ENCODE measurements at places on chromosomes 1 and 21. TPM values are rescaled to one million over a fixed set of nuclear protein-coding genes. Genes with fewer than 3 reads are reported as not detected.

The HAO2 gene
- total RNA-seq = not detected

The A3GALT2 gene
- not detected for total RNA-seq

The USP48 gene
- 12.5 TPM for total RNA-seq

The MIB2 gene
- total RNA-seq = 35.7 TPM

The ATAD3C gene
- not detected for total RNA-seq

The ADARB1 gene
- 5.0 TPM for total RNA-seq

The TRMT13 gene
- total RNA-seq = 8.7 TPM

The FCRL5 gene
- total RNA-seq = not detected

- DNase-seq = no peak
These were observed 3.0 kb downstream of the HSD3B1 start for GRCh38 chr1:119510046-119510445.

GRCh38 chr1:56123421-56123820 lies 455.9 kb downstream of the PLPP3 start:
- DNase-seq = no peak

GRCh38 chr1:27176323-27176722 lies 21.4 kb upstream of the SLC9A1 start:
- no peak for DNase-seq

DNA sequence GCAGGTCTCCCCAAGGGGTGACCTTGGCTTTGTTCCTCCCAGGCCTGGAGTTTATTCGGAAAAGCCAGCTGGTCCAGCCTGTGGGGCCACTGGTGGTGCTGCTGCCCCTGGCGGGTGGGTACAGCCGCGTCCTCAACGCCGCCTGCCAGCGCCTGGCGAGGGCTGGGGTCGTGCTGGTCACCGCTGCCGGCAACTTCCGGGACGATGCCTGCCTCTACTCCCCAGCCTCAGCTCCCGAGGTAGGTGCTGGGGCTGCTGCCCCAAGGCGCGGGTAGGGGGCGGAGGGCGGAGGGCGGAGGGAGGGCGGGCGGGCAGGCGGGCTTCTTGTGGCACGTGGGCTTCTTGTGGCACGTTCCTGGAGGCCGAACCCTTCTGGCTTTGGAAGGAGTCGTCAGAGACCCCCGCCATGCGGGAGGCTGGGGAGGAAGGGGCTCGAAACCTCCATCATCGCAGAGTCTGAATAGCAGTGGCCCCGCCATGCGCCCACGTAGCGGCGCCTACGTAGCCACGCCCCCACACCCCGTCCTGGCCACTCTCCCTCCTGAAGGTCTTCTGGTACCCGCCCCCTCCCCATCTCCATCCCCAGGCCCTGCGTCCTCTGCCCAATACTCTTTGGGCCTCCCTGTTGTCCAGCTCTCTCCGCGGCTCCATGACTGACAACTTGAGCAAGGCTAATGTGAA lies 16.7 kb downstream of the PCSK9 start:
- DNase-seq = no peak

DNA sequence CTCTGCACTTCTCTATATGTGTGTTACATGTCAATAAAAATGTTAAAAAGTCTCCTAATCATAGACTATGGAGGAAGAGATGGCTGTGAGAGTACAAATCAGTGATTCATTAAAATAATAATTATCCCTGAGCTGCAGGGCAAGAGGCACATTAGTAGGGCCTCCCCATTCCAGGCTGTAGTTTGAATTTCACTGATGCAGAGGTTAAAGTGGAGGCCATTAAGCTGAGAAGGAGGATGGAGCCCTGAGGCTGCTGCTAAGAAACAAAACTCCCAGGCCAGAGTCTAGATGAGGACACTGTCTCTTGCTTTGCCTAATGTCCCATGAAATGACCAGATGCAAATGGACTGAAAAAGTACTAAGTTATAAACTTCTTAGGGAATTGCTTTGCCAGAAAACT lies 89.1 kb upstream of the WDR26 start:
- no peak for DNase-seq

GRCh38 chr21:43728467-43729390 lies 9.8 kb downstream of the PDXK start:
- peak; percentile 99 for DNase-seq

DNA sequence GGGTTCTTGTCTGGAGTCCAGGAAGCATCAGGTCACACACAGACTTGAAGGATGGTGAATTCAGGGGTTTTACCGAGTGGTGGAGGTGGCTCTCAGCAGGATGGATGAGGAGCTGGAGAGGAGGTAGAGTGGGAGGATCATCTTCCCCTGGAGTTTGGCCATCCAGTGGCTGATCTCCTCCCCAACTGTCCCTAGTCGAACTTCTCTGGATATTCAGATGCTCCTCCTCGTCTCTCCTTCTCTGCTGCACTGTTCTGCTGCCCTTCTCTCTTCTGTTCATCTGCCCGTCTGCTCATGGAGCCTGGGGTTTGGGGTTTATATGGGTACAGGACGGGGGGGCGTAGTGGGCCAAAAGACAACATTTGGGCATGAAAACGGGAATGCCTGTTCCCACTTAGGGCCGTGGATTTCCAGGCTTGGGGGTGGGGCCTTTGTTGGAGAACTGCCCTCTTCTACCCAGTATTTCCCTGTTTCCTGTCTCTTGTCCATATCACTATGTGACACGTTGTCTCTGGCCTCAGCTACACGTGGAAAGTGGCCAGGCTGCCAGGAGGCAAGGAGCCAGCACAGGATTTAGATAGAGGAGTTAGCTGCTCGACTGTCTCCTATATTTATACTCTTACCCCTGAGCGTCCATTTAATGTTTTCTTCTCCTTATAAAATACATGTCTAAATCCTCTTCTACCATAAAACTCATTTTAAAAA lies 76.7 kb downstream of the SIPA1L2 start:
- DNase-seq = no peak

DNA sequence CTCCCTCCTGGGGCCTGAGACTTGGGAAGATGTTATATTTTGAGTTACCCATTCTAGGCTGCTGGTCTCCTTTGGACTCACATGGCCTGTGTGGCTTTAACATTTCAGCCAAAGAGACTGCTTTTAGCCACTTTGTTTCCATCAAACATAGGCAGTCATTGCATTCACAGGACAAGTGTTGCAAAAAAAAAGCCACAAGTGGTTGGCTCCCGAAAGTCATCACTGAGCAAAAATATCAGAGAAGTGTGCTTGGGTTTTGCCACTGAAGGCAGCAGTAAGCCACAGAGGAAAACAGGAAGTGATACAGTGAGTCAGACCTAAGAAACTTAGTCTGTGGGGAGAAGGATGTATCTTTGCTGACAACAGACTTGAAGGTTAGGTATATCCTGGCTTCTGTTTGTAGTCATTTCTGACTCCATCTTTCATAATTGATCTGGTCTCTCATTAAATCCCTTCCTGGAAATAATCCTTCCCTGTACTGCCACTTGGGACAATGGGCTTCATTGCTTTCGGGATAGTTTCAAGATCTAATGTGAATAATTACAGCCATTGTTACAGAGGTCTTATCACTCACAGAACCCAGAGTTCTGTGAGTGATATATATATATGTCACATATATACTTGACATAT lies 80.9 kb downstream of the COLGALT2 start:
- DNase-seq = peak; percentile 19

GRCh38 chr1:64084451-64084850 lies 119.0 kb upstream of the UBE2U start:
- no peak for DNase-seq

DNA sequence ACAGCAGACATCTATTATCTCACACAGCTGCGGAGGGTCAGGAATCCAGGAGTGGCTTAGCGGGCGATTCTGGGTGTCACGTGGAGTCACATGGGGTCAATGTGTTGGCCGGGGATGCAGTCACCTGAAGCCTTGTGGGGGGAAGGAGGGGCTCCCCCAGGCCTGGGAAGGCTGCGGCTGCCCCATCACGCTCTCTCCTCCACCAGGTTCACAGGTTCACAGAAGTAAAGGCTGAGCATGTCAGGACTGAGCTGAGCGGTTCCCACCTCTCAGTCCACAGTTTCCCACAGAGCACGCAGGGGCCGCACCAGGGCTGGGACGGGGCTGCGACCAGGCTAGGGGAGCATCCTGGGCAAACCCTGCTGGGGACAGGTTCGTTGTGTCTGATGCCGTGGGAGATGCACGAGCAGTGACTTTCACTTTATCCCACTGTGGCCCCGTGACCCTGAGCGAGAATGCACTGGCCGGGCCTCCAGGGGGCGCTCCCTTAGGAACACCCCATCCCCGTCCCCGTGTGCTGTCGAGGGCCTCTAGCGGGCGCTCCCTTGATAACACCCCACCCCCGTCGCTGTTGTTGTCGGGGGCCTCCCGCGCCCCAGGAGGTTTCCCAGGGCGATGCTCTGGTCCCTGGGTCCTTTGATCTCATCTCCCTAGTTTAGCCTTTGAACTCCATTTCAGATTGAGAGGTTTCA lies 73.2 kb upstream of the TRAPPC10 start:
- DNase-seq = peak; percentile 63

DNA sequence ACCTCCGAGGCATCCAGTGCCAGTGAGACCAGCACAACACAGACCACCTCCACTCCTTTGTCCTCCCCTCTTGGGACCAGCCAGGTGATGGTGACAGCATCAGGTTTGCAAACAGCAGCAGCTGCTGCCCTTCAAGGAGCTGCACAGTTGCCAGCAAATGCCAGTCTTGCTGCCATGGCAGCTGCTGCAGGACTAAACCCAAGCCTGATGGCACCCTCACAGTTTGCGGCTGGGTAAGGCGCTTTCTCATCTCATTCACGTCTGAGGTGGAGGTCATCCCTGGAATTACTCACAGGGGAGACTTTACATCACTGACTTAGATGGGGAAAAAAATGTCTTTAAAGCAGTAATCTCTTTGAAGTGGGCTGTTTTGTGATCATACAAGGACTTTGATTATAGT lies 106.3 kb downstream of the CD247 start:
- DNase-seq = no peak

GRCh38 chr21:26925636-26926035 lies 41.3 kb downstream of the ADAMTS5 start:
- no peak for DNase-seq

DNA sequence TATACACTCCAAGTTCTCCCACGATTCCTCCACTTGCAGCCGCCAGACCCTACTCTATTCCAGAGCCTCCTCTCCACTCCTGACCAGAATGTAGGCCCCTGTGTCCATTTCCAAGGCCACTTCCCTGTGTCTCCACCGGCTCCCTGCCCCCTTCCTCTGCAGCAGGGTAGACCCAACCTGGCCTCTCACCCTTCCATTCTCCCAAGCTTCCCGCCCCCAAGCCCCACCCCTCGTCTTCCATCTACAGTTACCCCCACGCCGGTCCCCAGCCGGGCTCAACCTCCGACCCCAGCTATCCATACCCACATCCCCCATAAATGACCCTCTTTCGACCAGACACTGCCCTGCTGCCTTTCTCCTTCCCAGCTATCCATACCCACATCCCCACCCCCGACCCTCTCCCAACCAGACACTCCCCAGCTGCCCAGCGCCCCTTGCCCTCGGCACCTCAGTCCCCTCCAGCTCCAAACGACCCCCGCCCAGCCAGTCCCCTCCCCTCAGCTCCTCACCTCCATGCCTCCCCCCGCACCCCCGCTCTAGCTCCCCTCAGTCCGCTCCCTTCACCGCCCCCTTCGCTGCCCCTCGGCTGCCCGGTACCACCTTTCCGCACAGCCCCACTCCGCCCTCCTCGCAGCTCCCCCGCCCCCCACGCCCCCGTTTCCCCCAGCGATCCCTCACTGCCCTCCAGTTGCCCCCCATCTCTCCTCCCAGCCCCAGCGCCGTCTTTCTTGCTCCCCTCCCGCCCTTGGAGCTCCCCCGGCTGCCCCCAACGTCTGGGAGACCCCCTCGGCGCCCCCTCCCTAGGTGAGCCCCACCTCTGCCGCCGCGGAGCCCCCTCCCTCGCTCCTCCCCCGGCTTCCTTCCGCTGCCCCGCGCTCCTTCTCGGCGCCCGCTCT lies 670 bp downstream of the RAB3B start:
- no peak for DNase-seq

GRCh38 chr1:119159111-119159510 lies 18.7 kb upstream of the WARS2 start:
- DNase-seq = no peak

DNA sequence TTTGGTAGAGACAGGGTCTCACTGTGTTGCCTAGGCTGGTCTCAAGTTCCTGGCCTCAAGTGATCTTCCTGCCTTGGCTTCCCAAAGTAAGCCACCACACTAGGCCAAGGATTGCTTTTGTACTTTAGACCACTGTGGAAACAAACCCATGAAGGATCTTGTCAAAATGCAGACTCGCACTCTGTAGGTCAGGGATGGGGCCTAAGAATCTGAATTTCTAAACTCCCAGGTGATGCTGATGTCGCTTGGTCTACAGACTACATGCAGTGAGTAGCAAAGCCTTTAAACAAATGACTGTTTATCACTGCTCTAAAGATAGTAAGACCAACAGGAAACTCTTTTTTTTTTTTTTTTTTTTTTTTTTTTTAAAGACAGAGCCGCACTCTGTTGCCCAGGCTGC lies 54.1 kb upstream of the MUTYH start:
- no peak for DNase-seq

DNA sequence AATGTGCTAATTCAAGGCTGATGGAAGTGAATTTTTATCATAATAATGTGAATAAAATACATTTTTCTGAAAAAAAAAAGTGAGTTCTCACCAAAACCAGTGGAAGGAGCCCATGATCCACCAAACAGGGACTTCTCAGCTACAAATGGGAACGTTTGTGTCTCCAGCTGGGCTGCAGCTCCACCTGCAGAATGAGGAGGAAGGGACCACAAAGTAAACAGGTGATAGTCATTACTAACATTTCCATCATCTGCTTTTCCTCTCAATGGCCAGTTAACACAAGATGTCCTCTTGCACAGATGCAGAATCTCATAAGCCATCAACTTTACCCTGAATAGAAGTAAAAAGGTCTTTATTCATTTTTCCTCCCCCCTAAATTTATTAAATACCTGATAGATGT lies 246.2 kb downstream of the MRPL39 start:
- no peak for DNase-seq

DNA sequence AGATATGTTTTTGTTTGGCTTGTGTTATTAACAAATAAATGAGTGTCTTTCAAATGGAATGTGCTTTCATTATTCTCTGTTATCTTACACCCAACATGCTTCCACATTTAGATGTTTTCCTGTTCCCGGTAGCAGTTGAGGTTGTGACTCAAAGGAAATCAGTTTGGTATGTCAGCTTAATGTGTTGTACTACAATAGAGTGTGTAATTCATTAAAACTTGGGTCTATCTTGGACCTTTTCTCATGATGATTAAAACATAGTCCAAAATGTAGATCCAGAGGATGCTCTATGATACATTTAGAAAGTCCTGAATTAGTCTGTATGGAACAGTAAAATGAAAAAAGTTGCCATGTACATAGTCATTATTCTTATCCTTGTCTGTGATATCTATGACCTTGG lies 26.7 kb downstream of the RTCA start:
- DNase-seq = no peak
